ENCODE measurements at places on chromosomes 4 and X. TPM values are rescaled to one million over a fixed set of nuclear protein-coding genes. Genes with fewer than 3 reads are reported as not detected.
A peak's percentile ranks its signal among the peaks of the same experiment; 100 is the strongest.

DNA sequence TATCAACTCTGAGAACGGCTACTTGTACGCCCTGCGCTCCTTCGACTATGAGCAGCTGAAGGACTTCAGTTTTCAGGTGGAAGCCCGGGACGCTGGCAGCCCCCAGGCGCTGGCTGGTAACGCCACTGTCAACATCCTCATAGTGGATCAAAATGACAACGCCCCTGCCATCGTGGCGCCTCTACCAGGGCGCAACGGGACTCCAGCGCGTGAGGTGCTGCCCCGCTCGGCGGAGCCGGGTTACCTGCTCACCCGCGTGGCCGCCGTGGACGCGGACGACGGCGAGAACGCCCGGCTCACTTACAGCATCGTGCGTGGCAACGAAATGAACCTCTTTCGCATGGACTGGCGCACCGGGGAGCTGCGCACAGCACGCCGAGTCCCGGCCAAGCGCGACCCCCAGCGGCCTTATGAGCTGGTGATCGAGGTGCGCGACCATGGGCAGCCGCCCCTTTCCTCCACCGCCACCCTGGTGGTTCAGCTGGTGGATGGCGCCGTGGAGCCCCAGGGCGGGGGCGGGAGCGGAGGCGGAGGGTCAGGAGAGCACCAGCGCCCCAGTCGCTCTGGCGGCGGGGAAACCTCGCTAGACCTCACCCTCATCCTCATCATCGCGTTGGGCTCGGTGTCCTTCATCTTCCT lies 2.7 kb downstream of the PCDH10 start:
- no peaks in the 10 kb centered on the region for H3K27me3 ChIP-seq
- H3K36me3 ChIP-seq = peaks cover 5% of the 10 kb centered on the region
- no peak for DNase-seq
- H3K27ac ChIP-seq = no peak overlapping the region
- H3K4me3 ChIP-seq = no peak overlapping the region
- peaks cover 7% of the 10 kb centered on the region for H3K4me1 ChIP-seq

GRCh38 chrX:132676561-132677186 lies 187.8 kb upstream of the MBNL3 start:
- DNase-seq = peak; percentile 17
- peaks cover 7% of the 10 kb centered on the region for H3K4me1 ChIP-seq
- peak overlapping the region; percentile 33 for H3K27ac ChIP-seq
- no peak overlapping the region for H3K4me3 ChIP-seq
- no peaks in the 10 kb centered on the region for H3K36me3 ChIP-seq
- no peaks in the 10 kb centered on the region for H3K27me3 ChIP-seq

- H3K36me3 ChIP-seq = peaks cover 28% of the 10 kb centered on the region
- H3K4me3 ChIP-seq = peak overlapping the region; percentile 96
- peak; percentile 31 for DNase-seq
- no peaks in the 10 kb centered on the region for H3K27me3 ChIP-seq
- H3K27ac ChIP-seq = peak overlapping the region; percentile 87
- H3K4me1 ChIP-seq = peaks cover 19% of the 10 kb centered on the region
These were observed 1.4 kb downstream of the RPS6KA3 start for GRCh38 chrX:20265221-20265725.

GRCh38 chr4:110704748-110705439 lies 82.0 kb upstream of the PITX2 start:
- no peaks in the 10 kb centered on the region for H3K36me3 ChIP-seq
- no peak for DNase-seq
- H3K4me1 ChIP-seq = peaks cover 9% of the 10 kb centered on the region
- no peak overlapping the region for H3K4me3 ChIP-seq

Gene SLAIN2
- 44.1 TPM for total RNA-seq

Gene ADAMTS3
- 0.07 TPM for total RNA-seq

Gene EOLA1
- 17.8 TPM for total RNA-seq

Gene IL9R
- not detected for total RNA-seq

Measured in Calu3 (cell line).